ENCODE measurements at places on chromosomes 2 and 18.

- no peak for DNase-seq
Observed at GRCh38 chr2:16180631-16181030, 240.3 kb downstream of the MYCN start.

DNA sequence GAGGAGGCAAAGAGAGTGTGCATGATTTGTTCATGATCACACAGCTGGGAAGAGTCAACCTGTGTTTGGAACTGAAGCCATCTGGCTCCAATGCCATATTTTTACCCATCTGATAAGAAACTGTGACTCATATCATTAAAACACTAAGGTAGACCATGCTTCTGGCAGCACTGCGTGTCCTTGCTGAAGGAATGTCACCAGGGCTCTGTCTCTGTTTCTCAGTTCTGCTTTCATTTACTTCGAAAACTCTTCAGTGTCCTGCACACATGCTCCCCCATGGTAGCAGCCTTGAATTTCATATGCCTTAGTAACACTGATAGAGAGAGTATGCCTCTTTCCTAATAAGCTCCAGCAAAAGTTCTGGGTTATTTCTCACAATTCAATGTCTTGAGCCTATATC, 830.4 kb downstream of the DCDC2C start:
- no peak for DNase-seq

DNA sequence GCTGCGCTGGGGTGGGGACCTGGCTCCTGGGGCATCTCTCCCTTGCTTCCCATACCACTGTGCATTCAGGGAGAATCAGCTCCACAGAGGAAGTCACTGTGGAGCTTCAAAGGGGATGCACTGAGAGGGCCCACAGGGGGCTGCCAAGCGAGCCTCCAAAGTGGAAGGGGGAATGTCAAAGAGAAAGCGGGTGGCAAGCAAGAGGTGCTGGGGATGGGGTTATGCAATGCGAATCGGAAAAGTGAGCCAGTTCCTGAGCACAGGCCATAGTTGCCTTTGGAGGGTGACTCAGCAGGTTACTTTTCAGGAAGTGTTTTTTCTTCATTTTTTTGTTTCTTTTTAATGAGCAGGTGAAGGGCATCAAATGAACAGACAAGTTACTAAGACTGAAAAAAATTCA, 17.6 kb downstream of the PMAIP1 start:
- DNase-seq, result no peak

DNA sequence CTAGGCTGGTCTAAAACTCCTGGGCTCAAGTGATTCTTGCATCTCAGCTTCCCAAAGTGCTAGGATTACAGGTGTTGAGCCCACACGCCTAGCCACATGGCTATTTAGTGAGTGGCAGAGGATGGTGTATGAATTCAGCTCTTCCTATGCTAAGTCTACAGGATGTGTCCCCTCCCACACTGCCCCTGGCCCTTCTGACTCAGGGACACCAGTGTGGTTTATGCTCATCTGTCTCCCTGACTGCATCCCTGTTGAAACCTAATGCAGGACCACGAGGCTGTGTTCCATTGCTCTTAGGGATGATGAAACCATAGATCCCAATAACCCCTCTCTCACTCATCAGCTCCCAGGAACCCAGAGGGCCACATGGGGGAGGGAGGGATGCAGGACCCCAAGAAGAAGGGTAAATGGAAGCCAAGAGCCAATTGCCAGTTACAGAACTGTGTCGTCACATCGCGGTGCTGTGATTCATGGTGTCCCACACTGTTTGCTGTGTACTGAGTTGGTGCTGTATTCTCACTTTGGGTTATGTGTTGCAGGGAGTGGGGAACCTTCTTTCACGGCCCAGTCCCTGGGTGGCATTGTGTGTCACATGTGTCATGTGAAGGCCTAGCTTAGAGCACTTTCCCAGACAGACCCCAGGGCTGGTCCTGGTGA, 102.9 kb upstream of the HAAO start:
- no peak for DNase-seq

DNA sequence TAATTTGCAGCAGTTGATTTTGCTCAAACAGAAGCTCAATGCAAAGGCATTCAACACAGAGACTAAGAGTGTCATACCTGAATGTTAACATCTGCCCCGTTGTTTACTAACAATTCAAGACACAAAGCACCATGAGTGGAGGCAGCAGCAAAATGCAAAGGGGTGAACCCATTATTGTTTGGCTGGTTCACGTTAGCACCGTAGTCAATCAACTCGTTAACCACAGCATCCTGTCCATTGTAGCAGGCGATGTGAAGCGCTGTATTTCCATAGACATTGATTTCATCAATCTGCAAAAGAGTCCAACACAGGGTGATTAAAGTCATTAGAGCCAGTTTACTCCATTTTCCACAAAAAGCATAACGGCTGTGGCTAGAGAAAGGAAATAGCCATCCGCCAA, 189.3 kb downstream of the ANKRD44 start:
- DNase-seq, result no peak

- no peak for DNase-seq
Observed at GRCh38 chr18:43627848-43628530, 350.7 kb upstream of the SYT4 start.

- DNase-seq, result no peak
Observed at GRCh38 chr2:60862642-60863041, 18.7 kb upstream of the REL start.

GRCh38 chr2:86673986-86674670, 46.0 kb upstream of the RMND5A start:
- DNase-seq, result no peak

GRCh38 chr2:241351640-241352031, 4.4 kb upstream of the FARP2 start:
- DNase-seq, result no peak

GRCh38 chr2:6881516-6881915, 3.9 kb downstream of the RSAD2 start:
- DNase-seq, result no peak

GRCh38 chr2:238495422-238495821, 68.7 kb downstream of the ASB1 start:
- DNase-seq, result no peak

DNA sequence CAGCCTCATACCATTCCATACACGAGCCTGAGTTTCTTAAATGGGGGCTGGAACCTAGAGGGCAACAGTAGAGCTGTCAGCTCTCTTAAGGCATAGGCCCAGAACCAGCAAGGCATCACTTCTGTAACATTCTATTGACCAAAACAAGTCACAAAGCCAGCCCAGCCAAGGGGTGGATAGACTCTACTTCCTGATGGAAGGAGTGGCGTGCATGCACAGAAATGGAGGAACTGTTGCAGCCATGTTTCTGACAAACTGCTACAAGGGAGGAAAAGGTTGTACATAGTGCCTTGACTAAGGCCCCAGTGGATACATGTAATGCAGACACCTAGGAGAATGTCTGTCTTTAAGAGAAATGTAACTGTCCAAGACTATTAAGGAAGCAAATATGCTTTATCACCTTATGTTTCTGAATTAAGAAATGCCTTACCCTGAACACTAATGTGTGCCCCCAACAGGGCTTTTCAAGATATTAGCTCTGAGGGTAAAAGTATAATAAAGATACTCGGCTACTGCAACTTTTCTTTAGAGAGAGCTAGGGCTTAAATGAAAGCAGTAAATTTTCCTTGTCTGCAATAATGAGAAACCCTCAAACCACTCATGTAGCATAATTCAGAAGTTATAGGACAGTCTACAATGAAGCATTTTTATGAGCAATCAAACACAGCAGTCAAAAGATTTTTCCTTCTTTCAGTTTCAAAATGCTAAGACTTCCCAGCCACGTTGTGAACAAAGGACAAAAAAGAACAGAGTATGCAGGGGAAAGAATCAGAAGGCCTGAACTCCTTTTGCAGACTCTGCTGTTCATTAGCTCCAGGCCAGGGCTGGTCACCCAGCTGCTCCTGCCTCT, 35.1 kb upstream of the CDC42EP3 start:
- DNase-seq, result no peak

DNA sequence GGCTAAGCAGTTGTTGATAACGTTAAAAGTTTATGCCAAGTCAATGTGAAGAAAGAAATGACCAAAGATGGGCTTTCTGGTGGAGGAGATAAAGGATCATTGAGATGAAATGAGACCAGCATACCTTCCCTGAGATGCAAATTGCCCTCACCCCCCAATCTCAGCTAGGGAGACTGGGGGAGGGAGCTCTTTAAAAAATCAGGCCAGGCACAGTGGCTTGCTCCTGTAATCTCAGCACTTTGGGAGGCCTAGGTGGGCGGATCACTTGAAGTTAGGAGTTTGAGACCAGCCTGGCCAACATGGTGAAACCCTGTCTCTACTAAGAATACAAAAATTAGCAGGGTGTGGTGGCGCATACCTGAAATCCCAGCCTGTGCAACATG, 30.9 kb upstream of the KCMF1 start:
- no peak for DNase-seq

- no peak for DNase-seq
Observed at GRCh38 chr18:49875783-49876182, 62.5 kb upstream of the ACAA2 start.

- no peak for DNase-seq
Observed at GRCh38 chr2:200523604-200524003, 2.4 kb upstream of the SGO2 start.

DNA sequence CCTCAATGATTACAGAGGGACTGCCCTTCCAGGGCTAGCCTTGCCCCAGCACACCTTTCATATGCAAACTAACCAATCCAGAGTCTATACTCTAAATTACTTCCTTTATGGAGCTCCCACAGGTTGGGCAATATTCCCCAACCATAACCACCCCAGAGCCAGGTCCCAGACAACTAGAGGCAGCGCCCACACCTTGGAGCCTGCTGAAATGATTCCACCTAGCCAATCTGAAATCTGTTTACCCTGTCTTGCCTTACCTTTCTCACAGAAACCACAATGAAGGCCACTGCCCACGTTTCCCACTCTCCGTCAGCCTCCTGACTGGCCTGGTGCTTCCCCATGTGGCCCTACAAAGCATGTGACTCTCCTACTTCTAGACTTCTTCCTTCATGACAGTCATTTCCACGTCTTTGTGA, 62.0 kb downstream of the REEP1 start:
- no peak for DNase-seq

- no peak for DNase-seq
Observed at GRCh38 chr18:71040161-71040560, 751.3 kb downstream of the SOCS6 start.

GRCh38 chr2:6657855-6658254, 207.9 kb downstream of the CMPK2 start:
- no peak for DNase-seq

- DNase-seq, result no peak
Observed at GRCh38 chr2:79437433-79438267, 75.2 kb upstream of the CTNNA2 start.

DNA sequence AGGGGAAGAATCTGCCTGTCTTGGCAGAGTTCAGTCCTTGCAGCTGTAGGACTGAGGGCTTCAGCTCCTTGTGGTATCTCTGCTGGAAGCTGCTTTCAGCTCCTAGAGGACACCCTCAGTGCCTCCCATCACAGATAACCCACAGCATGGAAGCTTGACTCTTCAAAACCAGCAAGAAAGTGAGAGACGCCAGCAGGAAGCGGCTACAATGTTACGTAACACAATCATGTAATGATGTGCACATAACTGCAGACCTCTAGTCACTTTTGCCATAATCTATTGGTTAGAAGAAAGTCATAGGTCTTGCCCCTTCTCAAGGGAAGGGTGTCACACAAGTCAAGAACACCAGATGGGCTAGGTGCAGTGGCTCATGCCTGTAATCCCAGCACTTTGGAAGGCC, 69.1 kb upstream of the AFF3 start:
- DNase-seq, result no peak

DNA sequence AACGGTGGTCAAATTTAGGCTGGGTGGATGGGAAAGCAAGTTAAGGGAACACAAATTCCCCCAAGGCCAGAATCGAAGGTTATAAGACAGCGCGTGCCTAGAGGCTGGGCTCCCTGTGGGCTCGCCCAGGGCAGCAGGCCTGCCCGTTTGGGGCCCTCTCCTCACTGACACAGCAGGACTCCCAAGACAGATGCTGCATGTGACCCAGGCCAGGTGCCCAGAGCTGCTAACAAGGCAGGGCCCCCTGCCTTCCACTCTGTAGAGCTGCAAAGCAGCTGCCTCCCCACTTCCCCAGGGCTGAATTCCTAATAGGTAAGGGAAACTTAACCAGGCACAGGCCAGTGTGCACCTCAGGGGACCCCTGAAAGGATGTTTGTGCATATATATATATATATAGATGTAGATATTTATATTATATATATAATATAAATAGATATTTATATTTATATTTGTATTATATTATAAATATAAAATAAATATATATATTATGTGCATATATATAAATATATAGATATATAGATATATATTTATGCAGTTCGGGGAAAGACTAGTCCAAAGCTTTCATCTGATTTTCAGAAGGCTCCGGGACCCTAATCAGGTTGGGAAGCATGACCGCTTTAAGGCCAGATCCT, 43.7 kb downstream of the TMEM37 start:
- no peak for DNase-seq

- DNase-seq, result no peak
Observed at GRCh38 chr2:33056170-33056569, 109.4 kb downstream of the LTBP1 start.

DNA sequence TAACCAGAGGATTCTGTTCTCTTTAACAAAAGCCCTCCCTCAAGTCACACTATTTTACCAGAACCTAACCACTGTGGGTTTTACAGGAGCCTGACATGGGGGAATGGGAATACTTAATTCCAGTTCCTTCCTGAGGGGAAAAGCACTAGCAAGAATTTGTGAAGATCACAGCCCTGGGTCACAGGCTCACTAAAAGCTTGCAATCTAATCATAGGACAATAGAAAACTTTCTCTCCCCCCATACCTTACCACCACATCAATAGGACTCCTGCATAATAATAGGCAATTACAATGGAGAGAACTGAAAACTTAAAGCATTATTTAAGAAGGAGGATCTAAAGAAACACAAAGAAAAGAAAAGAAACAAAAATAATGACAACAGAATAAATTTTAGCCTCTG, 225.8 kb upstream of the ZNF804A start:
- DNase-seq, result no peak

- no peak for DNase-seq
Observed at GRCh38 chr18:46252759-46253158, 148.6 kb downstream of the HAUS1 start.

GRCh38 chr2:64675860-64676259, 22.1 kb upstream of the SERTAD2 start:
- DNase-seq, result no peak

DNA sequence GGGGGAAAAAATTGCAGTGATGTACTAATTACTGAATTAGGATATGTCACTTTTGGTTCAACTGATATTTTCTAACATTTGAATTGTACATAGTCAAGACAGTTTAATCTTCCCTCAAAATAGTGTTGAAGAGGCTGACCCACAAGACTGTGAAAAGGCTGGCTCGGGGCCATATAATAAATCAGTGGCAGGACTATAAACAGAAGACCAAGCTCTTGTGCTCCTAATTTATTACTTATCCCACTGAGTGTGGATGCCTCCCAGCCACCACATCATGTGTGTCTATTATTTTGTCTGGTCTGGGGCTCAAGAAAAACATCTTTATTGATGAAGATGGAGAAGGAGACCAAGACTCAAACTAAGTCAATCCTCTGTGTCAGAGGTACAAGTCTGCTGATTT, 64.4 kb downstream of the PLEKHM3 start:
- DNase-seq, result no peak

DNA sequence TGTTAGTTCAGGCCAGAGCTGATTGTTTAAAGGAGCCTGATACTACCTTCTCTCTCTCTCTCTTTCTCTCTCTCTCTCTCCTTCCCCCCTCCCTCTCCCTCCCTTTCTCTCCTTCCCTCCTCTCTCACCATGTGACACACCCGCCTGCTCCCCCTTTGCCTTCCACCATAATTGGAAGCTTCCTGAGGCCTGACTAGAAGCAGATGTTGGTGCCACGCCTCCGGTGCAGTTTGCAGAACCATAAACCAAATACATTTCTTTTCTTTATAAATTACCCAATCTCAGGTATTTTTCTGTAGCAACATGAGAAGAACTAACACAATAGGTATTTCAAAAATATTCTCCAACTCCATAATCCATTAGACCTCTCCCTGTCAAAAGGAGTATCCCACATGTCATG, 62.4 kb downstream of the ANKRD62 start:
- no peak for DNase-seq
